Prostate gland (tissue), 2 donors: ENCODE measurements at places on chromosomes 3 and 15. TPM values are rescaled to one million over a fixed set of nuclear protein-coding genes. Genes with fewer than 3 reads are reported as not detected.

CEP70 gene
- total RNA-seq: 24.1 TPM

SOX14 gene
- total RNA-seq: 1.2 TPM

SH2D7 gene
- not detected for total RNA-seq

CHST14 gene
- 22.3 TPM for total RNA-seq

C3orf70 gene
- total RNA-seq: 5.7 TPM

A4GNT gene
- not detected for total RNA-seq

MCF2L2 gene
- total RNA-seq: 4.0 TPM

INO80 gene
- total RNA-seq: 51.2 TPM

MTHFS gene
- total RNA-seq: 55.1 TPM

IGSF11 gene
- 0.46 TPM for total RNA-seq

NECTIN3 gene
- total RNA-seq: 25.3 TPM

HDC gene
- total RNA-seq: 4.1 TPM

NRG4 gene
- 3.5 TPM for total RNA-seq

EXD1 gene
- total RNA-seq: not detected

ADGRG7 gene
- total RNA-seq: not detected

CHRD gene
- total RNA-seq: 2.5 TPM

ACAN gene
- total RNA-seq: 0.14 TPM

C2CD4A gene
- 0.28 TPM for total RNA-seq

PTPRG gene
- total RNA-seq: 78.6 TPM

EPHA3 gene
- 9.4 TPM for total RNA-seq

ACOX2 gene
- total RNA-seq: 42.5 TPM

VEPH1 gene
- total RNA-seq: 3.4 TPM

SOX2 gene
- 17.8 TPM for total RNA-seq

SPINT1 gene
- total RNA-seq: 143 TPM

PROK2 gene
- total RNA-seq: 2.3 TPM

NANOGP8 gene
- not detected for total RNA-seq

FAM81A gene
- total RNA-seq: 10.6 TPM

ALDH1A3 gene
- 347 TPM for total RNA-seq

UPK1B gene
- total RNA-seq: not detected
